ENCODE measurements at places on chromosomes 3 and 15.
A peak's percentile ranks its signal among the peaks of the same experiment; 100 is the strongest.

DNA sequence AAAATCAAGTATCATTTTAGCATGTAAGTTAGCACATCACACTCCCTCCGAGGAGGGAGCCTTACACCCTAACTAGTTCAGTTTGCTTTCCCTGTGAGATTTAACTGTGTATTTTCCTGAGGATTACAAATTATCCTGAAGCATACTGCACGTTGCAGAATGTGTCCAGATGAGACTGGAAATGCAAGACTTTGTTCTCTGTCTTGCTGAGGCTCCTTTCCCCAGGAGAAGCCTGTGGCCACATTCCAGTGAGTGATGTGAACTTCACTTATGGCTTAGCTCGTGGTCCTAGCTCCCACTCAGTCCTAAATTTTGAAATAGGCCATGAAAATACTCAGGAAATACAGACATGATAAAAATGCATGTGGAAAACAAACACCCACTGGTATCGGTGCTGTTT, 23.7 kb downstream of the PDZRN3 start:
- no peak for DNase-seq

GRCh38 chr3:127815641-127816605, 6.4 kb downstream of the MGLL start:
- no peak for DNase-seq

- peak; percentile 81 for DNase-seq
Measured at GRCh38 chr15:69031013-69032001, 16.8 kb downstream of the NOX5 start.

DNA sequence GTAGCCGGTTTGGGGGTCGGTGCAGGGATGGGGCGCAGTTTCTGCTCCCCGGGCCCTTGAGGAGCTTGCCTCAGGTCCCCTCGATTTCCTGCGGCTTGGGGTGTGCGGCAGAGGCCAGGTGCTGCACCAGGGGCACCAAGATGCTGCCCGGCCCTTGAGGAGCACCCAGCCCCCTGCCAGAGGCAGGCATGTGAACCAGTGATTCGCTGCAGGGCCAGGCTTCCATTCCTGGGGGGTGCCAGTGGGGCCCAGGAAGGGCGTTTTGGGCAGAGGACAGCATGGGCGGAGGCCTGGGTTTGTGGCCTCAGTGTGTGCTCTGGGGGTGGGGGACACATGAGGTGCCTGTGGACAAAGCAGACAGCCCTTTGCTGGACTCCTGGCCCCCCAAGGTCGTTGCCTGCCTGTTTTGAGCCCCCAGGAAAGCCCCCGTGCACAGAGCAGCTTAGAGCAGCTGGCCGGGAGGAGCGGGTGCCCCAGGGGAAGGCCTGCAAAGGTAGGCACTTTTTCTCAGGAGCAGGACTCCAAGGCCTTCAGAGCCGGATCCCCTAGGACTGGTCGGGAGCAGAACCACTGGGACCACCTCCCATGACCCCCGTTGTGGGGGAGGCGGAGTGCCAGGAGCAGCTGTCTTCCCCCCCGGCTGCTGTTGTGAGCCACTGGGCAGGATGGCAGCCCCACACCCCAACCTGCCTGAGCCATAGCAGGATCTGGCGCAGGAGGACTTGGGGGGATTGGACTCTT, 1.6 kb downstream of the PLXNA1 start:
- DNase-seq: no peak

DNA sequence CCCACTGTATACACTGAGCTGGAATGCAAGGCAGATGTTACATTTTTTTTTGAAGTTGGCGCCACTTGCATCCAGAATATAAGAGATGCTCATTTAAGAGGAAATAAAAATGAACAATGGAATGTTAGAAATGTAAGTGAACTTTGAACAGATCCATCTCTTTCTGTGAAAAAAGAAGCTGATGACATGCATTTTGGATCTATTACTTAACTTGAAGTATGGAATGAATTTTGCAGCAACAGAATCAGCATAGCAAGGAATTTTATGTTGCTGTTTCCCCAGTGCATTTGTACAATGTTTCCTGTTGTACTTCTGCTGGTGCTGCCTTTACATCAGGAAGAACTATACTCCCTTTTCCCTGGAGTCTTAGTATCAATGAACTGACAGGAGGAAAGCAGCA, 178.2 kb downstream of the LSAMP start:
- no peak for DNase-seq

GRCh38 chr15:69762373-69763148, 309.9 kb downstream of the RPLP1 start:
- DNase-seq: peak; percentile 51

- no peak for DNase-seq
Measured at GRCh38 chr3:55491296-55491816, 4.2 kb upstream of the WNT5A start.

- no peak for DNase-seq
Measured at GRCh38 chr3:32641356-32641755, 43.6 kb upstream of the CNOT10 start.

- DNase-seq: no peak
Measured at GRCh38 chr3:46212101-46212500, 4.0 kb upstream of the CCR1 start.

GRCh38 chr15:32873284-32874114, 155.7 kb downstream of the GREM1 start:
- DNase-seq: no peak

DNA sequence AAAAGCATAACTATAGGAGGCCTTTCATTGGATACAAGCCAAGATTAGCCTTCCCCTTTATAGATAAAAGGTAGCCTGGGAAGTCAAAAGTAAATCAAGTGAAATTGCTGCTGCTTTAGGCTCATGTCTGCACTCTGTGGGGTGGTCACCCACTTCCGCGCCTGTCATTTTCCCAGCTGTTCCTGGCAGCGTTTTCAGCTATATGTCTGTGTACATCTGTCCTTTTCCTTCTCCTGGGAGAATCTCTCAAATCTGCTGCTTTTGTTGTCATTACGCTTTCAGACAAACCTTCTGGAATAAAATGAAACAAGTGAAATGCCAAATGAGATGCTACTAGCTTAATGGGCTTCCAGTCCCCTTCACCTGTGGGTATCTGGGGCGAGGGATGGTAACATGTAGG, 211.8 kb downstream of the MCTP2 start:
- DNase-seq: no peak

GRCh38 chr3:56291244-56291680, 177.0 kb downstream of the ERC2 start:
- DNase-seq: no peak

GRCh38 chr3:184042617-184043016, 10.2 kb upstream of the HTR3C start:
- DNase-seq: no peak

DNA sequence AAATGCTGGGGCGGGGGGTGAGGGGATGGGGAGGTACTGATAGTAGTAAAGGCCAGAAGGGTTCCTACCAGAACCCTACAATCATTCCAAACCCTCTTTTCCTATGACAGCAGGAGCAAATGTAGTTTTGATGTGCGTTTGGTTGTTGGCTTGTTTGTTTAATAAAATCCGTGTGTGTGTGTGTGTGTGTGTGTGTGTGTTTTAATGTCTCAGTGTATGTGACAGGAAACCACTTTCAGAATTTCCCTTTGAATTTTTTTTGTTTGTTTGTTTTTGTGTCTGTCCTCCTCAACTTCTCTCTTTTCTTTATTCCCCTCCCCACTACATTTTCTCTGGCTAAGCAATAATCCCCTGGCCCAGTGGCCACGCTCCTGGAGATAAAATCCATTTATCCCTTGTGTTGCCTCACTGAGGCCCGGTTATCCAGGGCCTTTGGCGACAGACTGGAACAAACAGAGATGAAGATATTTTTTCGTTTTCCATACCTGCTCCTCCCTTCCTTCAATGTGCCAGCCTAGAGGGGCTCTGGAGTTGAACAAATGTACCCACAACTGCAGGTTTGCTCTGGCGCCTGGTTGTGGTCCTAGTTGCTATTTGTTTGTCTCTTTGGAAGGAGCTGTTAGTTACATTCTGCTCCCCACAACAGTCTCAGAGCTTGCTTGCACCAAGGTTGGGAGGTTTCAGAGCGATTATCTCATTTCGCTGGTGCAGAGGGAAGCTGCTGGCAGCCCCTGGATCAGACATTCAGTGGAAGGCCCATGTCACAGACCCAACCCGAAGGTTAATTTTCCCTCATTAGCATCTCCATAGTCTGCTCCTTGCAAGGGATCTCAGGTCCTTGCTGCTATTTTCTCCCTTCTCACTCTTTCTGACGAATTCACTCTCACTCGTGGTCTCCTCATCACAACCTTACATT, 17.9 kb downstream of the NR2F2 start:
- no peak for DNase-seq

GRCh38 chr3:191438150-191438814, 22.7 kb upstream of the PYDC2 start:
- no peak for DNase-seq

DNA sequence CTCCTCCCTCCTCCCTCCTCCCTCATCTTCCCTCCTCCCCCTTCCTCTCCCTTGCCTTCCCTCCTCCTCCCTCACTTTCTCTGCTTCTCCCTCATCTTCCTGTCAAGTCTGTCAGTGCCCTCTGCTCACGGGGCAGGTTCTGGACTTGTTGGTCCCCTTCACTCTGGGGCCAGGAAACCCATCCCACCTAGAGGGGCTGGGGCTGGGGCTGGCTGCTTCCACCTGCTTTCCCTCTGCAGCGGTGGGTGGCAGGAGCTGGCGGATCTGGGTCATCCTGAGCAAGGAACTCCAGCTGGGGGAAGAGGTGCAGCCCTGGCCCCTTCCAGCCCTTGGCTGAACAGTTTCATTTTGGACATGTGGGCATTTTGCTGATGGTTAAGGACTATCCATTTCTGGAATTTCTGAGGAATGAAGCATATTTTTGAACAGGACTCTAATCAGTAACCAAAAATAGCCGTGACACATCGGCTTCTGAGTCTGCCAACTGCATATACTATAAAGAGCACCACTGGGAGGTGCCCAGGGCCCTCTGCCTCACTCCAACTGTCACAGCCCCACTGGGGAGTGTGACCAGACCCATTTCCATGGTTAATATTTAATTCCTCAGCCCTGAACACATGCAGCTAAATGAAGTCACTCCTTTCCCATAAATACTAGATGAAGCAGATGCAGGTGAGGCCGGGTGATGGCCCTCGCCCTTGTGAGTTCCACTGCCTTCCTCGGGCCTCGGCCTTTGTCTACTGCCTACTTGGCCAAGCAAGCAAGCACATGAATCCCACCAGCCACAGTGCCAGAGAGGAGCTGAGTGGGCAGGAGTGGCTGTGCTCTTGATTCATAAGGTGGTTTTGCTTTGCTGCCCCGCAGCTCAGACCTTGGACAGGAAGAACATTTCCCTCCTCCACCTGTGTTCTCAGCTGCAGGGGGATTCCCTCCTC, 39.8 kb downstream of the CHDH start:
- no peak for DNase-seq

- no peak for DNase-seq
Measured at GRCh38 chr3:49972656-49973055, 32.7 kb downstream of the RBM6 start.

- DNase-seq: peak; percentile 80
Measured at GRCh38 chr3:53195602-53196574, 34.9 kb downstream of the PRKCD start.

- no peak for DNase-seq
Measured at GRCh38 chr3:13863382-13863952, 16.4 kb downstream of the WNT7A start.

DNA sequence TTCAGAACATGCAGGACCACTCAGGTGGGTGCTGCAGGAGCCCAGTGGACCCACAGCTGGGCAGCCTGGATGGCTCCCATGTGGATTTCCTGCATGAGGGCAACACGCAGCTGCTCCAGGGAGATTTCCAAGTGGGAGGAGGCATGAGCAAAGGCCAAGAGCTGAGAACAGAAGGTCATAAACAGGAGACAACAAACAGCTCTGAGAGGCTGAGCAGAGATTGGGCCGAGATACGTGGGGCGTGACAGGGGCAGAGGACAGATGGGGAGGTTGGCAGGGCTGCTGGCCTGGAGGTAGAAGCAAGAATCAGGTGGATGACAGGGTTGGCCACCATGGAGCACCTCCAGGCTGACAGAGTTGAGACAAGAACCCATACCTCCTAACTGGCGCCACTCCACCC, 2.9 kb downstream of the PHGR1 start:
- no peak for DNase-seq

DNA sequence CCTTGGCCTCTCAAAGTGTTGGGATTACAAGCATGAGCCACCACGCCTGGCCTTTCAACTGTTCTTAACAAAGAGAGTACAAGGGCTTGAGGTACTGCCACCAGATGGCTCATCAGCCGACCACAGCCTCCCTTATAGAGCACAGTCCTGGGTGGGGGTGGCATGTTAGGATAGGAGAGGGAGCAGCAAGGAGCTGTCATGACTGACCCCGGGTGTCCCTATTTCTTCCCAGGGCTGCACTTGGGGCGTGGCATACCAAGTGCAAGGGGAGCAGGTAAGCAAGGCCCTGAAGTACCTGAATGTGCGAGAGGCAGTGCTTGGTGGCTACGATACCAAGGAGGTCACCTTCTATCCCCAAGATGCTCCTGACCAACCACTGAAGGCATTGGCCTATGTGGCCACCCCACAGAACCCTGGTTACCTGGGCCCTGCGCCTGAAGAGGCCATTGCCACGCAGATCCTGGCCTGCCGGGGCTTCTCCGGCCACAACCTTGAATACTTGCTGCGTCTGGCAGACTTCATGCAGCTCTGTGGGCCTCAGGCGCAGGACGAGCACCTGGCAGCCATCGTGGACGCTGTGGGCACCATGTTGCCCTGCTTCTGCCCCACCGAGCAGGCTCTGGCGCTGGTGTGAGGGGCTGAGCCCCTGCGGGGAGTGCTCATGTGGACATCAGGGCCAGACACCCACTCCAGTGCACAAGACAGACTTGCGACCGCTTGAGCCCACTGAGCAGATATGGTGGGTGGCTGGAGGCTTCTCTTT, 2.1 kb downstream of the CHAC1 start:
- DNase-seq: no peak

DNA sequence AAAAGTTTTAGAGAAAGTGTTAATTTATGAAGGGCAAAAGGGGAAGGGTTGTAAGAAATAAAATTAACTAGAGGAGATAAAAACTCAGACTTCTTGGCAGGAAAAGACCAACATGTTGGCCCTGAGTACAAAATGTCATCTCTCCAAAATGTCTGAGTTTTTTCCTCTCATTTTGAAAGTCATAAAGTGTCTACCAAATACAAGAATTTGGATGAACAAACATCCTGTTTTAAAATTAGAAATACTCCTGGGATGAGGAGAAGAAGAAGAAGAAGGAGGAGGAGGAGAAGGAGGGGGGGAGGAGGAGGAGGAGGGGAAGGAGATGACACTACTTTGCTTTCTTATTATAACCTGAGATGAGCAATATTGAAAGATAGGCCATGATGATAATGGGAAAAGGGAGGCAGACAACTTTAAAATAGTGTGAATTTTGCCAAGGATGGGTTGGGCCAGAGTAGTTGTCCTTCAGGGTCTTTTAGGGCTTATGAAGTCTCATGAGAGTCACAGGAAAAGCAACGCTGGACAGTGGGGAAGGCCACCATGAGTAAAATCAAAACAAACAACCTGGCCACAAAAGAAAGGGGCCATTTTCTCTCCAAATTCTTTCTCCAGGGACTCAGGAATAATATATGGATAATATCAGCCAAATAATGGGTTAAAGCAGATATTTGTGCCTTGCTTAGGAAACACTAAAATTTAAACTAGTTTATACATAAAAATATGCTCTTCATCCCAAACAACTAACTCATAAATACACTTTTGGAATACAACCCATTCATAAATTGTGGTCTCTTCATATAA, 632.9 kb downstream of the EPHA3 start:
- no peak for DNase-seq
